ENCODE measurements at places on chromosomes 3 and 15. TPM values are rescaled to one million over a fixed set of nuclear protein-coding genes. Genes with fewer than 3 reads are reported as not detected.

DNA sequence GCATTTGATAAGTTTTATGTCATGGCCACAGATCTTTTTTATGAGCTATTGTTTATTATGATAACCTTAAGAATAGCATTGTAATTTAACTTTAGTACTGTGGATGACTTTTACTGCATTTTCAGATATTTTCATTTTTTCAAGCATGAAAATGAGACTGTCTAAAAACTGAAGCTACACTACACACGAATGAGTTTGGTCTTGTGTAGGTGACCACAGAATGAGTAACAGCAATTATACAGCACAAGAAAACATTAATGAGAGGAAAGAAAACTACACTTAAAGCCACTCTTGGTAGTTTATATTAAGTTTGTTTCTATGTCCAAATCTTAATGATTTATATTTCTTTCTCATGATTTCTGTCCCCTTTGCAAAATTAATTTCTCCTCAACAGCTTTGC lies 809.2 kb downstream of the NAALADL2 start:
- DNase-seq = no peak

DNA sequence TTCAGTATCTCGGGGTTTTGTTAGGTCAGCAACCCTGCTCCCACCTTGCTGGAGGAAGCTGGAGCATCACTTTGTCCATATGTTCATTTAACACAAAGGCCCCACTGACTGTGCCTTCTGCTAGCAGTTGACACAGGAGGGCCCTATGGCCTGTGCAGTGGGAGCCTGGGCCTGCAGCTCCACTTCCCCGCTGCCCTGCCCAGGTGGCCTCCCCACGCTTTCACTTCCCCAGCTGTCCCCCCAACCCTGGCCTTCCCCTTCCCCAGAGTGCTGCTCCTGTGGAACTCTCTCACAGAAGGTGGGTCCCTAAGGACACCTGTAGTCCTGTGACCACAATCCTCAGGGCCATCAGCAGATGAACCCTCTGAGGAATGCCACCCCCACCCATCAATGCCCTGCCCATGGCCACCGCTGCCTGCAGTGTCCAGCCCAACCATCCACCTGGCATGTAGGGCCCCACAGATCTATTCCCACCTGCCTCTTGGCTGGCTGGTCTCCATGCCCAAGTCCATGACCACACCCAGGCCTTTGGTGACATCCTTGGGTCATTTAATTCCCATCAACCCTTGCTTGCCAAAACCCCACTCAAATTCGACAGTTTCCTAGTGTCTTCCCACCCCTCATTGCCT lies 13.5 kb downstream of the TBC1D21 start:
- DNase-seq = no peak

DNA sequence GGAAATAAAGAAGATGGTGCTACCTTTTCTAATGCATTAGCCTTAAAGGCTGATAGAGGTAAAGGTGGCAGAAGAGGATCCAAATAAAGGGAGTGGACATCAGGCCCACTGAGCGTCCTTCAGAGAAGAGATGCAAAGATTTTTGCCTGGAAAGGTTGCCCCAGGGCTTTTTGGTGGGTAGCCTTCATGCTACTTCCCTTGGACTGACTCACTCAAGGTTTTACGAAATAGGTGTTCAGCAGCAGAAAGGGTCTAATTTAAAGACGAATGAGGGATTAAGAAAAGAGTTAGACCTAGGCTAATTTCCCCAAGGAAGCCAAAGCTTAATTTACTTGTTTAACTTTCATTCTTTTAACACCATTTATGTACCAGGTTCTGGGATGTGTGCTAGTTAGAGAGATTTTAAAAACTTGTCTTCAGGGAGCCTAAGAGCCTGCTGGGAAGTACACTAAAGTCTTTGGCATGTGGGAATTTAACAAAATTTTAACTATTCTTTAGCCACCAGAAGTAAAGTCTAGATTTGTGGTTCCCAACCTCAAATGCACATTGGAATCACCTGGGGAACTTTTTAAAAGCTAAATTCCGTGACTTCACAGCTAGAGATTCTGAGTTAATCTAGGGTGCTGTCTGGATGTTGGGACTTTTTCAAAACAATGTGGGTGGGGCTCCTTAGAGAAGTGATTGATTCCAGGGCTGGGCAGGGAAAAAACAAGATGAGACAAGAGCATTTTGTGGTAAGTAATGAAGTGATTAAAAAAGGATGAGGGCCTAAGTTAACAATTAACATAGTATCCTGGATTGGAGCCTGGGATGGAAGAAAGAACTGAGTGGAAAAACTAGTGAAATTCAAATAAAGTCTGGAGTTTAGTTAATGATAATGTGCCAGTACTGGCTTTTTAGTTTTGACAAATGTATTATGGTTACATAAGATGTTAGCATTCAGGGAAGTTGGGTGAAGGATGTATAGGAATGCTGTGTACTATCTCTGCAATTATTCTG lies 3.4 kb downstream of the IL20RB start:
- DNase-seq = no peak

DNA sequence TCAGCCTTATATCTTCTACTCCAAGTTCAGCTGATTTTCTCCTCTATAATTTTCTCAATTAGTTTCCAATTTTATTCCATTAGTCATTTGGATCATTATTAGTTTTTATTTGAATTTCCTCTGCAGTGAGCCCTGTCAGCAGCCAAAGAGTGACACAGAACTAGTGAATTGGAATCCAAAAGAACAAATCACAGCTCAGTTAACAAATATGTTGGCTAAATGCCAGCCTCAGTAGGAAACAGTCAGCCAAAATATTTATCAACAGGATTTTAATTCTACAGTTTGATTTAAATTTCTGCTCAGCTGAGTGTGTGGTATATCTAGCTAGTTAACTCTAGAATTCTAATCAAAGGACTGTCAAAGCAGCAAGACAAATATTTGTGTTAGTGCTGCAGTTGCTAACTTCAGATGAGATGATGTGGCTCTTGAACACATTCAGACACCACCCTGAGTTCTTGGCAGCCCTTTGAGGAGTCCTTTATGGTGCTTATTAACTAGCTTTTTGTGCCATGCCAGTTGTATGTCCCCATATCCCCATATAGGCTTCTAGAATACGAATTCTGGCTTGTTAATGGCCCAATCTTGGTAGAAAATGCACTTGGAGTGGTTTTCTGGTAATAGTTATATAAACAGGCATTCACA lies 194.5 kb downstream of the CPNE4 start:
- no peak for DNase-seq

GRCh38 chr15:31228011-31228484 lies 98.6 kb upstream of the KLF13 start:
- DNase-seq = no peak

GRCh38 chr3:31927811-31928210 lies 53.3 kb downstream of the OSBPL10 start:
- no peak for DNase-seq

DNA sequence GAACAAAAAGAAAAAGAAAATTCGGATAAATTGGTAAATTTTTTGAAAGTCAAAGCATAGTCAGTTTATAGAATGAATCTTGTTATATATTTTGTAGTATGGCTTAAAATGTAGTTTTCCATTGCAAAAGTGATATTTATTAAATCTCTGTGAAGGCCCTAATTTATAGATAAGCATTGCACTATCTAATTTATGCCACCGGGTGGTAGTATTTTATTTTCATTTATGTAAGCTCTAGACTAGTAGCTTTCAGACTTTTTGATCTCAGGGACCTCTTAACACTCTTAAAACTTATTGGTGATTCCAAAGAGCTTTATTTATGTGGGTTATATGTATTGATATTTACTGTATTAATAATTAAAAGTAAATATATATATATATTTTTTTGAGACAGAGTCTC lies 133.9 kb upstream of the LRRFIP2 start:
- DNase-seq = no peak

- DNase-seq = no peak
Observed at GRCh38 chr3:111796566-111796965, 62.5 kb upstream of the PHLDB2 start.

GRCh38 chr3:131630097-131630496 lies 127.3 kb upstream of the MRPL3 start:
- no peak for DNase-seq

The ADAMTS17 gene
- total RNA-seq = 8.1 TPM

The ACTRT3 gene
- total RNA-seq = 4.6 TPM

The CCR3 gene
- total RNA-seq = not detected

The FANCD2OS gene
- total RNA-seq = not detected

The SLC22A14 gene
- not detected for total RNA-seq

Measured in uterus (tissue), 4 donors.